ENCODE measurements at places on chromosomes 5 and 9.

DNA sequence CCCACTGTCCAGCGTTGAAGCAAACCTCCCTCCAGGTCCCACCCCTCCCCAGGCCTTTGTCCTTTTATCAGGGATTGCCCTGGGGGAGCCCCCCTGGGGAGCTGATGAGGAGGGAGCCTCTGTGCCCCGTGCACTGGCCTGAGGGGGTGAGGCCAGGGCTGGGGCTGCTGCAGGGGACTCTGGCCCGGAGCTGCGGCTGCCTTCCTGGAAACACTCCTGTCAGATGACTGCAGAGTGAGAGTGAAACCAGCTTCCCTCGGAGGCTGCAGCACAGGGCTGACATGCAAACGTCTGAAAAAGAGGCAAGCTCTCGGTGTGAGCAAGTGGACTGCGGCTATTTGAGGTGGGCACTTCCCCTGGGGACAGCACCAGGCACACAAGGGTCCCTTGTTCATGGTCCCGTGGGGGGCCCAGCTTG lies 4.6 kb upstream of the TRAF2 start:
- peak; percentile 57 for DNase-seq

DNA sequence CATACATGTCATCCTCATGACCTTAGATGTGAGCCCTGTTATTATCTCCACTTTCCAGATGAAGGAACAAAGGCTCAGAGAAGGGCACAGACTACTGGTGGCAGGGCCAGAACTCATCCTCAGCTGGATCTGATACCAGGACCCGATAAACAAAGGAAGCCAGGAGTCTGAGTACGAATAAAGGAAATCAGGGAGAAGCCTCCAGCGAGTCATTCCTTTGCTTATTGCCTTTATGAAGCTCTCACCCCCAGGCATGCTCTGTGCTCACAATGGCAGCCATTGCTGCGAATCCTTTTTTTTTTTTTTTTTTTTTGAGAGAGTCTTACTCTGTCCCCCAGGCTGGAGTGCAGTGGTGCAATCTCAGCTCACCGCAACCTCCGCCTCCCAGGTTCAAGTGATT lies 130.1 kb downstream of the GAPVD1 start:
- no peak for DNase-seq

DNA sequence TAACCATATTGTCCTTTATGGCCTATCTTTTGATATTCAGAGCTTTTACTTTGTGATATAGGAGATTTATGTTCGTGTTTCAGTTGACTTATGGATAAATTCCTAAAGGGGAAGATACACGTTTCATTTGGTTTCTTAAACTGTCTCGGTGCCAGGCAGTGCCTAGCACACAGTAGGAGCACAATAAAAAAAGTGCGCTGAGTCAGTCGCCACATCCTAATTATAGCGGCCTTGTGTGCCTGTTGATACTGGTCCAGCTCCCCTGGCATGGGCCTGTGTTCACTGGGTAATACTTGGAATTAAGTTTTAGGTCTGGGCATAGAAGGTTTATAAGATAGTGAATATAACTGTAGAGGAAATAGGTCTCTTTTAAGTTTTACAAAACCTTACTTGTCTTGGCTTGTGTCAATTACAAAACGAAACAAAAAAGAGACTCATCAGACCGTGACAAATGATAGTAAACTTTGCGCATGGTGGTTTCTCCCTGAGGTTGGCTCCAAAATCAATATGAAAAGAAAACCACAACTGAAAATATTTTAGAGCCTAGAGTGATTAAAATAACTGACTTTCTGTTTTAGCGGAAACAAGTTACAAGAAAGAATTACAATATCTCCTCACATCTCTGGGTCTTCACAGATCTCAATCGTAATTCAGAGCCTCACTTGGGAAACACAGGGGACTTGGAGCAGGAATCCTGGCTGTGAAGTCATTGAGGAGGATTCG lies 84.8 kb downstream of the MVB12B start:
- peak; percentile 53 for DNase-seq

GRCh38 chr5:10779592-10779991 lies 18.6 kb upstream of the DAP start:
- no peak for DNase-seq
